HT1080 (cell line): ENCODE measurements at places on chromosomes 16 and 17.

DNA sequence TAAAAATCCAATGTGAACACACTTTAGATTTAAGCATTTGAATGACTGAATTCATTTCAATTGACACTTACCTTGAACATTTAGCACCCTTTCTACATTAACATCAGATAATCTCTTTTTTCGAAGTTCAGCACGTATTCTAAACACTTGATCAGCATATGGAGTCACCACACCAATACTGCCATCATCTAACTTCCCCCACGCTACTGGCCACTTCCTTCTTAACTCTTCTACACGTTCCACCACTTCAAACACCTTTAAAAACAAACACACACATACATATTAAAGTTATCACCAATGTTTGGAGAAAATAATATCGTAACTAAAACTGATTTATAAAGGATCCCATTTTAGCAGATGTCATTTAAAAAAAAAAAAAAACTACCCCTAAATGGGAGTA lies 93.5 kb downstream of the CACNG1 start:
- DNase-seq = no peak

- DNase-seq = peak; percentile 69
Observed at GRCh38 chr16:4309833-4310266, 6.0 kb upstream of the GLIS2 start.

- no peak for DNase-seq
Observed at GRCh38 chr16:53502331-53503269, at the start of gene AKTIP. Gene AKTIP, minus strand, starts transcription at chr16:53503209. Its CDS starts 2,950 bp downstream, at chr16:53500259.

GRCh38 chr17:13765701-13766100 lies 164.0 kb upstream of the HS3ST3A1 start:
- peak; percentile 16 for DNase-seq

- DNase-seq = no peak
Observed at GRCh38 chr17:55272711-55273578, 8.2 kb downstream of the HLF start.

DNA sequence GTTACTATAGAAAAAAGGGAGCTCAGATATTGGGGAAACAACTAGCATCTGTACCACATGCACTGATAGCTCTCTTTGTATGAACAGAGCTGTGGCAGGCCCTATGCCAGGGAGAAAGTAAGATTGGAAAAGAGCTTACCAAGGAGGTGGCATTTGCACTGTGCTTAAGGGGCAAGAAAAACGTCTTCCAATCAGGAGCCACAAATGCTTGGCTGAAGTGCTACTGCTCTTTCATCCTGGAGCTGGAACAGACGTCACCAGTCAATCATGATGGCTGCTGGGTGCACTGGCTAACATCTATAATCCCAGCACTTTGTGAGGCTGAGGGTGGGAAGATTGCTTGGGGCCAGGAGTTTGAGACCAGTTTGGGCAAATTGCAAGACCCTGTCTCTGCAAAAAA lies 218.5 kb downstream of the SEC14L1 start:
- no peak for DNase-seq

GRCh38 chr16:56611281-56611833 lies 3.0 kb downstream of the MT2A start:
- DNase-seq = no peak

DNA sequence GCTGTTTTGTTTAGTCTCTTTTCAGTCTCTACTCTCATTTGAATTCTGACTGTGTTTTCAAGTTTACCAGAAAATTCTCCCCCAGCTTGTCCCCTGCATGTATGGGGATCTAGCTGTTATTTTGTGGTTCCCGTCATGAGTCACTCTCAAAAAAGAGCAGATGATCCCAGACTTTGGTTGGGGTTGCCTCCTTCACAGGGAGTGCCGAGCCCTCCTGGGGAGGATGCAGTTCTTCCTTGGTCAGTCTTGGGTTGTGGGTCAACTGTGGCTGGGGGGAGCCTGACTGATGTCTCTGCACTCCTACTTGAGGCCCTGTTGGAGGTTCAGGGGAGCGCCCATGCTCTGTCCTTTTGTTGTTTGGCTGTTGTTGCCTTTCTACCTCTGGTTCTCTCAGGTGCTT lies 37.7 kb downstream of the EPN2 start:
- DNase-seq = no peak

GRCh38 chr17:74271281-74271680 lies 2.8 kb upstream of the DNAI2 start:
- no peak for DNase-seq

DNA sequence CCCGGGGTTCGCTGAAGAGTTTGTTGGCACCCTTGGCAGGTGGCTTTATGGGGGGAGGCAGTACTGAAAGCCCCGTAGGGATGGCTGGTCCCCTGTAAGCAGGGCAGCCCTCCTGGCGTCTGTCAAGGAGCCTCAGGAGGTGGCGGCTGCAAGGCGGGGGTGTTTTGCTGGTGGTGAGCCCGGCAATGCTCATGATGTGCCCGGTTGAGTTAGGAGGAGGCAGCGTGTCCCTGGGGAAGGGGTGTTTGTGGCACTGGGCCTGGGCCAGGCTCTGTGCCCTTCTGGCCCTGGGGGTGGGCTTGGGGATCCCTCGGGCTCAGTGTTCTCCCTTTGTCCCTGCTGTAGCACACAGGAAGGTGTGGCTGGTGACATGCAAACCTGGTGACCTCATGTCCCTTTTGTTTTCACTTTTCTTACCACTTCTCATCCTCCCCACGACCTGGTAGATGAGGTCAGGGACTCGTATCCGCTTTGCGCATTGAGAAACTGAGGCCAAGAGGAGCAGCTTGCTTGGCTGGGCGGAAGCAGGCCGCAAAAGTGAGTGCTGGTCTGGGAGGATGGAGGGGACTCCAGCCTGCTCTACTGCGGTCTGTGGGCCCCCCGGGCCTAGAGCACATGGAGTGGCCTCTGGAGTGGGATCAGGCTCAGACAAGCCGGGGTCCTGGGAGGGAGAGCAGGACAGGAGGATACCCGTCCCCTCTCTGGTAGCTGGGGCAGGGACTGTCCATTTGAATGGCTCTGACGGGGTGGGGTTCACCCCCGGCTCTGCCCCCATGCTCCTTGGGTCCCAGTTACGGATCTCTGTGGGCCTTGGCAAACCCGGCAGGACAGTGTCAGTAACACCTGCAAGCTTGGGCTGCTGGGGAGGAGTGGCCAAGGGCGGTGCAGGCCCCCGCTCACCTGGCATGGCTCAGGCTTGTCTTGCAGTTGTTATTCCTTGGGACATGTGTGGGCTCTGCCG lies 2.2 kb downstream of the SNN start:
- DNase-seq = no peak

DNA sequence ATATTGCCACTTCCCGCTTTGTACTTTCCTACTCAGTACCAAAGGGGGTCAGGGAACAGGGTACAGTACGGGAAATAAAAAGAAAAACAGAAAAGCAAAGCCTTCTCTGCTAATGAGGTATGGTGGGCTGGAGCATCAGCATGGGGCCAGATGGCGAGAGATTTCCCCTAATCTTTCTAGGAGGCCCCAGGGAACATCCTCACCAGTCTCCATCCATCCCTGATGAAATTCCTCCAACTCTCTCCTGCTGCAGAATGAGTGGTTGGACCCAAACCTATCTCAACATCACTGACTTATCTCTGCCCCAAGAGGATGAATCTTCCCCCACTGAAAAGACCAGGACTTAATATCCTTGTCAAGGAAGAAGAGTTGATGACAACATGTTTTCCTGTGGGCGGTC lies 185.6 kb downstream of the C16orf78 start:
- no peak for DNase-seq

DNA sequence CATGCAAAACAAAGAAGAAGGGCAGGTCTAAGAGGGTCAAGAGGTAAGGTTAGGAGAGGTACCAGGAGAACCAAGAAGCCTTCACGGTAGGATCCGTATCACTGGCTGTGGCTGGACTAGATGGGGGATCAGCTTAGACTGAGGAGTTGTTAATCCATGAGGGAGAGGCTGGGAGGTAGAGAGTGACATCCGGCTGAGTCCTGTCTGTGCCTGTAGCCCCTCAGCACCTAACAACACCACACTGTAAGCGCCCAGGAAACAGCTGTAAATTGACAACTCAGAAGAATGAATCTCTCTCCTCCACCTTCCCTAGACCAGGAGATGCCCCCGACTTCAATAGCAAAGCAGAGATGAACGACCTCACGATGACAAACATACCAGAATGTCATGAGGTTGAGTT lies 199.4 kb upstream of the RPL38 start:
- no peak for DNase-seq

- no peak for DNase-seq
Observed at GRCh38 chr17:63479495-63480184, 2.8 kb downstream of the ACE start.

- DNase-seq = no peak
Observed at GRCh38 chr17:41909088-41909487, 9.7 kb downstream of the ACLY start.

DNA sequence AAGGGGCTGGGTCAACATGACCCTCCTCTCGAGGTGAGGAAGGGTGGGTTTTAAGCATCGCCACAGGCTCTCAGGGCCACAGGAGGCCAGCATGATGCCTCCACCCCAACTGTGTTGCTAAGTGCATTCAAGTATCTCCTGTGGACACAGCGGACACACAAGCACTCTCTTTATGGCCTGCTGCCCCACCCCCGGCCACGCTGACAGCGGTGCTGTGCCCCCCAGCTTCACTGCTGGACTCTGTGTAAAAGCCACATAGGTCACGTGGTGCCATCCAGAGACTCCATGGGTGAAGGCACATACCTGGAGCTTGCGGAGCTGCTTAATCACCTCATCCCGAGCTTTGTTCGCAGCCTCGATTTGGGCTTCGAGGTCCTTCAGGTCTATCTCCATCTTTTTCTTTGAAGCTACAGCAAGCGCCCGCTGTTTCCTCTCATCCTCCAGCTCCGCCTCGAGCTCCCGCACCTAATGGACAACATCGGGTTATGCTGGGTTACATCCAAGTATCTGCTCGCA lies 51.5 kb downstream of the NDEL1 start:
- DNase-seq = no peak

GRCh38 chr17:50101346-50102163 lies 6.4 kb downstream of the PDK2 start:
- DNase-seq = no peak

DNA sequence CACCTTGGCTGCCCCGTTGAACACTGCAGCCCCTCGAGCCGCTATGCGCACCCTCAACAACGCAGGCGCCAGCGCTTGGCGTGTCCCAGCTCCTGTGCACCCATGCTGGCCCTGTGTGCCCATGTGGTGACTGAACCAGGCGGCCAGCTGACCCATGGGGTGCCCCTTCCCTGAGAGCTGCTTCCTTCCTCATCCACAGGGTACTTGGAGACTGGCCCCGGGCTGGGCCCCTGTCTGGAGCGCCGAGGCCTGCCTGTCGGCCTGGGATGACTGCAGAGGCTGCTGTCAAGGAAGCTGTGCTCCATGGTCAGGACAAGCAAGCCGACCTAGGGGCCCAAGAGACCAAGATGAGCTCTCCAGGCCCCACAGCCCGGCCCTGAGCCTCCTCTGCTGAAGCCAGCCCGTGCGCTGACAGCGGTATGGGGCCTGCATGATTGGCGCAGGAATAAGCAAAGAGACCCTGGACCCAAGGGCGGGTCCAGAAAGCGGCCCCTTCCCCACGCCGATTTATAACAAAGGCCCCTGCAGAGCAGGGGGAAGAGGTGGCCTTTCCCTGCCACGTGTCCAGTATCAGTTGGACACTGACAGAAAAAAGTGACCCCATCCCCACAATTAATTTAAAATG lies 21.6 kb upstream of the BAHCC1 start:
- DNase-seq = no peak

DNA sequence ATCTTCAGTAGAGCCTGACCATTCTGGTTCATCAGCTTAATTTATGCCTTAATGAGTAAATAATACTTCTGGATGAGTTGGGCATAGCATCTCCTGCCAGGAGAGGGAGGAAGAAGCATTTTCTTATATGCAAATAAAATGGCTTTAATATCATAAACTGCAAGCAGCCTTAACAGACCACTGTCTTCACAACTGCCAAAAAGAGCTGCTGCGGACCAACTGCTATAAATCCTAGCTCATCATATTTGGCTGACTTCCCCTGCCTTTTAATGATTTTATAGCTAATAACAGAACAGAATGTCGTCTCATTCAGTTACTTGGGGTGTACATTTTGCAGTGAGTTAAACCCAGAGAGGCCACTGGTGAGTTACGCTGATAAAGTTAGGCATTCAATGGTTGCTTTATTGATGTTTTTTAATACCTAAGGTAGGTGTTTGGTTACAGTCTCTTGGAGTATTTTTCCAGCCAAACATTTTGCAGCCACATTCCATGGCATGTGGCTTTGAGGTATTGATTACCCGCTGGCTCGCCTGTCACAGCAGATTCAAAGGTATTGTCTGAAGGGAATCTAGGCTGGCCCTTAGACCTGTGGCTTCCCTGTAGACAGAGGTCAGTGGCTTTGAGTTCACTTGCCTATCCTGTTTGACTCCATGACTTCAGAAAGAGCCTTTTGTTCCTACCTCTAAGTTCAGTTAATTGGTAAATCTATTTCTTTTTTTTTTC lies 16.4 kb downstream of the FAM20A start:
- DNase-seq = no peak

DNA sequence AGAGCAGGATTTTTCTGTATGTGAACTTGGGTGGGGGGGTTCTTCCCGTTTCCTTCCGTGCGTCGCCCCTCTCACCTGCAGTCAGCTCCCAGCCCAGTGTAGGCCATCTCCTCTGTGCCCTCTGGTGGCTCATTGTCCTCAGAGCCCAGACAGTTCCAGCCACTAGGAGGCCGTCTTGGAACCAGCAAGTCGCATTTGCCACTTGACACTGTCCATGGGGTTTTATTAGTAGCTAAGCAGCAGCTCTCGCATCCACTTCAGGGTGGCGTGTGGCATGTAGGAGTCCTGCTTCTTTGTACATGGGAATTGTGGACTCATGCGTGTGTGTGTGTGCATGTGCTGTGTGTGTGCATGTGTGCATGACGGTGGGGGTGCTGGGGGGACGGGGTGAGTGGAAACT lies 74.0 kb downstream of the SEC14L1 start:
- peak; percentile 31 for DNase-seq

DNA sequence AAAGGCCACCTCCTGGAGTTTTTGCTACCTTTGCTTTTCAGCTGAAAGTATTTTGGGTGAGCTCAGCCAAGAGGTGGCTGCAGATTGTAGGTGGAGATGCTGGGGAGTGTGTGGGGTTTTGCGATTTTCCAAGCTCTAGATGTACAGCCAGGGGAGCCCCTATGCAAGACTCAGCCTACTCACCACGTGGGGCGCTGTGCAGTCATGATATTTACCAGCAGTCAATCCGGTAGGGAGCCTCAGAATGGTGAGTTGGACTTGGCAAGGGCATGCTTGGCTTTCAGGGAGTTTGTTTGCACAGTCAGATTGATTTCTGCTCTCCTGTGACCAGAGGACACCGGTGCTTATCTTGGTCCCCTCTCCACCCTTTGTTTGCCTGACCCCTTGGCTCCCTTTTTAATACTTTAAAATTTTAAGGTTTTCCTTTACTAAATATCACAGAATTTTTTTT lies 175.3 kb downstream of the UTP18 start:
- DNase-seq = peak; percentile 55

DNA sequence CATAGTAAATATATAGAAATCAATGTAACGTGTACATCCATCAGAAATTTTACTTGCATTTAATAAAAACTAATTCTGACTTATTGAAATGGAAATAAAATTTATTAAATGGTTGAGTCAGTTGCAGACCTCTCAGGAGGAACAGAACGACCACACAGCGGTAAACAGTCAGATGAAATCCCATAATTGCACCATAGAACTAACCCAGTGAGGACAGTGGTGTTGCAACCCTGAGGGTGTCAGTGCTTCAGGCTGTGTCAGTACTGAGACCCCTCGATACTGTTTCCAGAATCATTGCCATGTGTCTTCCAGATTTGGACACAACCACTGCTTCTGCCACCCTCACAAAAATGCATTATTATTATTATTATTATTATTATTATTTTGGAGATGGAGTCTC lies 29.0 kb upstream of the SSTR2 start:
- DNase-seq = no peak
